ENCODE measurements at places on chromosomes 5 and 9. TPM values are rescaled to one million over a fixed set of nuclear protein-coding genes. Genes with fewer than 3 reads are reported as not detected.

- DNase-seq, result no peak
- H3K27ac ChIP-seq, result no peak overlapping the region
- no peaks in the 10 kb centered on the region for H3K4me1 ChIP-seq
These were observed 52.9 kb downstream of the MYO10 start for GRCh38 chr5:16883176-16883575.

The DRD1 gene
- polyA plus RNA-seq, result 0.02 TPM

The ANKS6 gene
- 26.1 TPM for polyA plus RNA-seq

- DNase-seq, result no peak
- no peaks in the 10 kb centered on the region for H3K36me3 ChIP-seq
- H3K27me3 ChIP-seq, result no peaks in the 10 kb centered on the region
- no peak overlapping the region for H3K4me3 ChIP-seq
- no peak overlapping the region for H3K27ac ChIP-seq
- H3K4me1 ChIP-seq, result peaks cover 34% of the 10 kb centered on the region
These were observed 81.6 kb upstream of the PHYKPL start for GRCh38 chr5:178314061-178314660.

- H3K4me3 ChIP-seq, result no peak overlapping the region
- H3K27ac ChIP-seq, result no peak overlapping the region
- no peaks in the 10 kb centered on the region for H3K27me3 ChIP-seq
- H3K4me1 ChIP-seq, result peaks cover 31% of the 10 kb centered on the region
- DNase-seq, result no peak
These were observed 67.9 kb downstream of the OLFM1 start for GRCh38 chr9:135155396-135155795.

- H3K4me3 ChIP-seq, result no peak overlapping the region
- peaks cover 2% of the 10 kb centered on the region for H3K36me3 ChIP-seq
- DNase-seq, result no peak
- H3K27me3 ChIP-seq, result no peaks in the 10 kb centered on the region
- H3K4me1 ChIP-seq, result peaks cover 10% of the 10 kb centered on the region
- no peak overlapping the region for H3K27ac ChIP-seq
These were observed 294.8 kb downstream of the ASTN2 start for GRCh38 chr9:117120061-117120460.

DNA sequence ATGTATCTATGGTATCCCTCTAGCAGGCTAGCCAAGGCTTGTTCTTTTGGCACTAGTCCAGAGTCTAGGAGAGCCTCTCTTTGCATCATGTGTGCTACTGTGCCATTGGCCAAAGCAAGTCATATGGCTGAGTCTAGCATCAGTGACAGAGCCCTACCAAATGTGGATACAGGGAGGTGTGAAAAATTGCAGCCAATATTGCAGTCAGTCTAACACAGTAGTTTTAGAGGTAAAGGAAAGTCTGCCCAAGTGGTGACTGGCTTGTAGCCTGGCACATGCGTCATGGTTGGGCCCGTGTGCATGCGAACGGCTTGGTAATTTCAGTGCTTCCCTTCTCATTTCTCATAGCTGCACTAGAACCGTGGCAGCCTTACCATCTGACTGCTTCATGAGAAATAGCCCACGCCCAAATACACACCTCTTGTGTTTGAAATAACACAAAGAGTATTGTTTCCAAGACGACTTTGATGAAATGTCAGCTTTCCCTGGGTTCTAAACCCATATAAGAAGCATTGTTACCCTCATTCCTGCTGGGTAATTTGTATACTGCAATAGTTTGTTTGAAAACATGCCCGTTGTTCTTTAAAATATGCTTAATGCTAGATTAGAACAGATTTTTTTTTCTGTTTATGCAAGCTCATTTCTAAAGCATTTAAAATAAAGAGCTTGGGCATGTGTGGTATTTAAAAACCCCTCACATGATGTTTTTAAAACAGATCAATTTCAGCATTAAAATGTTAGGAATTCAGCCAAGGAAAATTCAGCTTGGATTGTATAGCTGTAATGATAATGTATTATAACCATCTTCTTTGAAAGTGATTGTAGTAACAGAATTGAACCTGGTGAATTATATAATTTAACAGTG, 113.2 kb downstream of the TLE4 start:
- peak overlapping the region; percentile 91 for H3K27ac ChIP-seq
- no peak for DNase-seq
- H3K4me3 ChIP-seq, result no peak overlapping the region
- peaks cover 40% of the 10 kb centered on the region for H3K4me1 ChIP-seq

DNA sequence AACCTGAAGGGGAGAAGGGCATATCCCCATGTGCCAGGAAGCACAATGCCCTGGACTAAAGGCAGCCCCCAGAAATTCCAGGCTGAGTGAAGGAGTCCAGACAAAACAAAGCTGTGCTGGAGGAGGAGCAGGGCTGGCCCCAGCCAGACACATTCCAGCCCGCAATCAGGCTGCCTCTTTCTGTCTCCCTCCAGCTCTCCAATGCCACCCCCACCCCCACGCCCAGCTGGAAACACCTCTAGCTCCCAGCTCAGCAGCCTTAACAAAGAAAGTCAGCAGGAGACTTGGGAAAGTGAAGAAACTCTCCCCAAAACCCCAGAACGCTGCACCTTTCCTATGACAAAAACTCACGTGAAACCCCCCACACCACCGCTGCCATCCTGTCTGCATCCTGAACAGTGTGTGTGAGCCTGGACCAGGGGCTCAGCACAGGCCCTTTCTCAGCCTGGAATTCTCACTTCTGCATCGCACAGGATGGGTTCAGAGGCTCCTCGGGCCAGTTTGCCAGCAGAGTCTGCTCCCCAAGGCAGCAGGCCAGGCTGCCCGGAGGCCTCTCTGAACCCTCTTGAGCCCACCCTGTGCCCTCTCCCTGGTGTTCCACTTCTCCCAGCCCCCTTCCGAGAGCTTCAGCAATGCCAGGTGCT, 96.2 kb upstream of the ICE1 start:
- no peaks in the 10 kb centered on the region for H3K27me3 ChIP-seq
- no peak overlapping the region for H3K27ac ChIP-seq
- H3K4me1 ChIP-seq, result peaks cover 4% of the 10 kb centered on the region
- H3K36me3 ChIP-seq, result no peaks in the 10 kb centered on the region

- no peaks in the 10 kb centered on the region for H3K36me3 ChIP-seq
- no peak overlapping the region for H3K4me3 ChIP-seq
- no peaks in the 10 kb centered on the region for H3K4me1 ChIP-seq
- no peaks in the 10 kb centered on the region for H3K27me3 ChIP-seq
- no peak for DNase-seq
- no peak overlapping the region for H3K27ac ChIP-seq
These were observed 126.4 kb upstream of the COL5A1 start for GRCh38 chr9:134515026-134515821.

The RELL2 gene
- polyA plus RNA-seq, result 16.1 TPM

The BASP1 gene
- 107 TPM for polyA plus RNA-seq

GRCh38 chr5:158301186-158301585, 442.2 kb upstream of the CLINT1 start:
- DNase-seq, result no peak
- no peaks in the 10 kb centered on the region for H3K36me3 ChIP-seq
- no peak overlapping the region for H3K27ac ChIP-seq
- H3K4me1 ChIP-seq, result no peaks in the 10 kb centered on the region
- H3K27me3 ChIP-seq, result no peaks in the 10 kb centered on the region

The PTGDS gene
- not detected for polyA plus RNA-seq

The IFNA2 gene
- polyA plus RNA-seq, result not detected
